ENCODE measurements at places on chromosomes 3 and 15.
A peak's percentile ranks its signal among the peaks of the same experiment; 100 is the strongest.

DNA sequence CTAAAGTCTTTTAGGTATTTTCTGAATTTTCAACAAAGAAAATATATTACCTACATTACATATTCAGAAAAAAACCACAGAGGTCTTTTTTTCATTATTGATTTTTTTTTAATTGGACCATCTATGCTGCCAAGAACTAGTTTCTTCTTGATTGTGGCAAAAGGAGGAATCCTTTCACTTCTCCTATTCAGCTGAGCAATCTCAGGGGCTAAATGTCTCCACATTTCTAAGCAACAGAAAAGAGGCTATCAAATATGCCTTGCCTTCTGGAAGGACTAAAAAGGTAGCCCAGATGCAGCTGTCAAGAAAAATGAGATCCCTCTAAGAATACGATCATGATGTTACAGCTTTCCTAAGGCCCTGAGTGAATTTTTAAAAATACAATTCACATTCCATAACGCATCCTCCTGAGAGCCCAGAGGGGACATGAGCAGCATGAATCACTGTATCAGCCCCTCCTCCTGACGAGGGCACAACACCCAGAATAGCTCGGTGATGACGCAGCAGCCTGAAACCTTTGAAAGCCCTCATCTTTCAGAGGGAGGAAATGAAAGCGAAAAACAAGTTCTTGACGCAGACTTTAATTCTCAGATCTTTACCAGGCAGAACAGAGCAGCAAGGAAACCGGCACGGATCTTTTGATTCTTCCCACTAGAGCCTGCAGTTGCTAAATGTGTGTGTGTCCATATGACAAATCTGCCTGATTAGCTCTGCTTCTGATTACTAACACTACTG, 24.6 kb downstream of the RUBCN start:
- DNase-seq, result peak; percentile 93

GRCh38 chr3:172675441-172676193, 35.2 kb downstream of the NCEH1 start:
- DNase-seq, result peak; percentile 56

DNA sequence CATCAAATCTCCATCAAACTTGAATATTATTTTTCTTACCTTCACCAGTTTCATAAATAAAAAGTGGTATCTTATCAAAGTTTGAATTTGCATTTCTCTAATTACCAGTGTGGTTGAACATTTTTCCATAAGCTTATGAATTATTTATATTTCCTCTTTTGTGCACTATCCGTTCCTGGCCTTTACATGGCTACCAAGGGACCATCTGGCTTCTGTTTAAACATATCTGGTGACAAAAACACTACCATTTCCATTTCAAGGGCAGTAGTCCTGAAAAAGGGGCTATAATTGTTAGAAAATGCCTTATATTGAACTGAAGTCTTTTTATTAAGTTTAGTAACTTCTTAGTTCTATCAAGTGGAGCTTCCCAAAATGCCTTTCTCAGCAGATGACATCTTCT, 44.3 kb upstream of the TM4SF4 start:
- no peak for DNase-seq

DNA sequence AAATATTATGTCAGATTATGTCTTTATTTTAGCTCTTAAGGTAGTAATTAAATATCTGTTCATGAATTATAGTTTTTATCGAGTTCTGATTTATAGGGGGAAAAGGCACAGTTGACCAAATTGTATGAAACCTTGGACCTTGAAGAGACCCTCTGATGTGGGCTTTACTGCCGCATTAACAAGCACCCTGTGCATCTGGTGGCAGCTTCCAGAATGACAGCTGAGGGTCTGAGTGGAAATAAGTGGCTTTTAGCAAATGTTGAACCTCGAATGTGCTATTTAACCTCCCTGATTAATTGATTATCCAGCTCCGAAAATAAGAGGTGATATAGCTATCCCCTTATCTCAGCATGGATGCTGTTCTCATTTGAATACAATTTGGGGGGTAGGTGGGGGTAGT, 87.0 kb downstream of the TMEM108 start:
- no peak for DNase-seq

GRCh38 chr15:54681584-54681983, 515.2 kb downstream of the RSL24D1 start:
- no peak for DNase-seq

DNA sequence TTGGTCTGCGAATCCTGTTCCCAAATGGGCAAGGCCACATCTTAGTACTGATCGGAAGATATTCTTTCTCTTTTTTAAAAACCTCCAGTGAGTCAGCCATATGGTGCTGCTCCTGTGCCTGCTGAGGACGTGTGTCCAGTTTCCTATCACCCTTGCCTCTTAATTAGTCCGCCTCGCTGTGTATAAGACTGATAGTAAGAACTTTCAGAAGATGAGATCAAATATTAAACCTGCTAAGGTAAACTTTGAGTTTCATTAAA, 612 bp downstream of the UBA5 start:
- DNase-seq, result no peak

GRCh38 chr3:166405465-166405864, 568.2 kb upstream of the BCHE start:
- DNase-seq, result no peak

- DNase-seq, result no peak
Measured at GRCh38 chr15:35161694-35162093, 76.6 kb upstream of the NANOGP8 start.

DNA sequence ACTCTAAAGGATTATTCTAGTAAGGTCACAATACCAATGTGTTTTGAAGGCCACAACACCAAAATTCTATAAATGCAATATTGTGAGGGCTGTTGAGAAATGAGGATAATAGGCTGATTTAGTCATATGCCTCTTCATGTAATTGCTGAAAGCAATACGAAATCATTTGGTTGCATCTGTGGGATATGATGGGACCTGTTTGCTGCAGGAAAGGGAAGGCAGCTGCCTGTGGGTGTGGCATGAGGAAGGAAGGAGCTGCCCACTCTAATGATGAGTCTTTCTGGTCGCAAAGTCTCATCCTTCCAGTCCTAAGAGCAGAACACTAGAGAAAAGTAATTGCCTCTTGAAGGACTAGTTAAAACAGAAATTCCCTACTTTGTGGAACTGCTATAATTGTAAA, 245.3 kb upstream of the ZPLD1 start:
- DNase-seq, result no peak

- DNase-seq, result no peak
Measured at GRCh38 chr3:16522834-16523233, 9.3 kb upstream of the RFTN1 start.

DNA sequence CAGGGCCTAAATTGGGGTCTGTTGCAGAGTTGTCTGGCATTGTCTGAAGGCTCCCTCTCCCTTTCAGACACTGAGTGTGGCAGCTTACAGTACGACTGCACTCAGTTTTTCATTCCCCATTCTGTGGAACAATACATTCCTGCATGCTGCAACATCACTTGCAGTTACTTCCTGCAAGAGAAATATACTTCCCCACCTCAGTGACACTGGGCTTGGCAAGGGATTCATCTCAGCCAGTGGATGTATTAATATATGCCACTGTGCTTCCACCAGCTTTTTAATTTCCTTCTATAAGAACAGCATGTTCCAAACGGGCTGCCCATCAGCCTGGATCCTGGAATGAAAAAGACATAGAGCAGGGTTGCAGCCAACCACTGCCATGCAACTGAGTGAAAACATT, 23.1 kb downstream of the B3GALNT1 start:
- DNase-seq, result no peak

- no peak for DNase-seq
Measured at GRCh38 chr15:89985111-89985510, 16.0 kb upstream of the ZNF710 start.

- no peak for DNase-seq
Measured at GRCh38 chr3:44654039-44654438, 5.5 kb downstream of the ZNF35 start.

DNA sequence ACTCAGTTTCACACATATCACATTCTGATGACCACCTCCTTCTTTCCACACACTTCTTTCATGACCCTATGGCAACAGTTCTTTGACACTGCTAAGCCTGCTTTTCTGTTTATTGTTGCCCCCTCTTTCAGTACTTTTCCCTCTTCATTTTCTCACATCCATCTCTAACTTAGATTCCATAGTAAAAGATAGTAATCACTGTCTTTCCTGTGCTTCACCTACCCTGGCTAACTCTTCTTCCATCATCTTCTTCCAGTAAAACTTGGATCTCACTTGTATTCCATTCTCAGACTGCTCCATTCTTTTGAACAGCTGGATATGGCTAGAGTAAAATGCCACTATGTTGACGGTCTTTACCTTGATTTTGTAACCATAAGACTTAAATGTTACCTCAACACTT, 632.6 kb upstream of the TGFBR2 start:
- no peak for DNase-seq

DNA sequence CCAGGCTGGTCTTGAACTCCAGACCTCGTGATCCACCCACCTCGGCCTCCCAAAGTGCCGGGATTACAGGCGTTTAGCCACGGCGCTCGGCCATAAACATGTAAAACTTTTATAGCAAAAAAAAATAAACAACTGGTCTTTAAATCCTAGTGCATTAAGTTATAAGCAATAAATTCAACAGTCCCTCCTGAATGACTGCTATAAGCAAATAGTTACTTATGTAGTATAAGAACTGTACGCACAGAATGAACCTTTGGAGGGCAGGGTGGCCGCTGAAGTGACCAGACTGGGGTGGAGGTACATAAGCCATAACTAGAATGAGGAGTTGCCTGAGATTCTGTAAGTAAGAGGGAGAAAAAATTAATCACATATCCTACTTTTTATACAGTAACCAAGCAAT, 12.6 kb downstream of the CCDC14 start:
- no peak for DNase-seq

DNA sequence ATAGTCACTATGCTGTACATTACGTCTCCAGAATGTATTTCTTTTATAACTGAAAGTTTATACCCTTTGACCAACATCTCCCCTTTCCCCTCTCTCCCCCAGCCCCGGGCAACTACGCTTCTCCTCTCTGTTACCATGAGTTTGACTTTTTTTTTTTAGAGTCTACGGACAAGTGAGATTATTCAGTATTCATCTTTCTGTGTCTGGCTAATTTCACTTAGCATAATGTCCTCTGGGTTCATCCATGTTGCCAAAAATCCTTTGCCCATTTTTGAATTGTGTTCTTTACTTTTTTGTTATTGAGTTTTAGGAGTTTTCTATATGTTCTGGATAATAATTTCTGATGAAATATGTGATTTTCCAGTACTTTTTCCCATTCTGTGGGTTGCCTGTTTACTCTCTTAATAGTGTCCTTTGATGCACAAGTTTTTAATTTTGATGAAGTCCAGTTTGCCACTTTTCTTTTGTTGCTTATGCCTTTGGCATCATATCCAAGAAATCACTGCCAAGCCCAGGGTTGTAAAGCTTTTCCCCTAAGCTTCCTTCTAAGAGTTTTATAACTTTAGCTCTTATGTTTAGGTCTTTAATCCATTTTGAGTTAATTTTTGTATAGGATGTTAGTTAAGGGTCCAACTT, 126.7 kb upstream of the NSMCE3 start:
- DNase-seq, result no peak

- peak; percentile 70 for DNase-seq
Measured at GRCh38 chr3:43691120-43691995, 620 bp downstream of the ABHD5 start.

DNA sequence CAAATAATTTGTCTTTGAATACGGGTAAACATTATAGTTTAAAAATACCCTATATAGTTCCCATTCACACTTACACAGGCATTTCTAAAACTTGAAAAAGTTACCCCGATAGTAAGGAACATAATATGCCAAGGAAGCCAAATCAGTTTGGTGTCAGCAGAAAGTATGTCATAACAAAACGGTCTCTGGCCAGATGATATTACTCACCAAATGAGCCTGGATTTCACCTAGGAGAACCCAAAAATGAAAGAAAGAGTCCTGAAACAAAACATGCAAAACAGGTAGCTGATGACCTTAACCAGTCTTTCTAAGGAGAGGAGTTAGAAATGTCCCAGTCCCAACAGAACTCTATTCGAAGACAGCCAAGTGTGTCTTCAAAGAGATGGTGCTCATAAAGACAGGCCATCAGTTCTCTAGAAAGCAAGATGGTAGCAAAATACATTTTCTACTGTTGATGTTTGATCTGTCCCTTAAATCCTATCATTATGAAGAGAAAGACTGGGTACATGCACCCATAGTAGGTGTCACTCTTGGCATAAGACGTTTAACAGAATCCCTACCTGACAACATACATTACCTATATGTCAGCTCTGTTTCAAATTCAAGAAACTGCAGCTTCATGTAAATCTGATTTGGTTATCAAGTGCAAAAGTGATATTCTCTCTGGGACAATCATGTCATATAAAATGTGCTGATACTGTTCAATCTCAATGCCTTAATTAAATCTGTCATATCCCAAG, 942.5 kb downstream of the ROBO1 start:
- DNase-seq, result no peak

DNA sequence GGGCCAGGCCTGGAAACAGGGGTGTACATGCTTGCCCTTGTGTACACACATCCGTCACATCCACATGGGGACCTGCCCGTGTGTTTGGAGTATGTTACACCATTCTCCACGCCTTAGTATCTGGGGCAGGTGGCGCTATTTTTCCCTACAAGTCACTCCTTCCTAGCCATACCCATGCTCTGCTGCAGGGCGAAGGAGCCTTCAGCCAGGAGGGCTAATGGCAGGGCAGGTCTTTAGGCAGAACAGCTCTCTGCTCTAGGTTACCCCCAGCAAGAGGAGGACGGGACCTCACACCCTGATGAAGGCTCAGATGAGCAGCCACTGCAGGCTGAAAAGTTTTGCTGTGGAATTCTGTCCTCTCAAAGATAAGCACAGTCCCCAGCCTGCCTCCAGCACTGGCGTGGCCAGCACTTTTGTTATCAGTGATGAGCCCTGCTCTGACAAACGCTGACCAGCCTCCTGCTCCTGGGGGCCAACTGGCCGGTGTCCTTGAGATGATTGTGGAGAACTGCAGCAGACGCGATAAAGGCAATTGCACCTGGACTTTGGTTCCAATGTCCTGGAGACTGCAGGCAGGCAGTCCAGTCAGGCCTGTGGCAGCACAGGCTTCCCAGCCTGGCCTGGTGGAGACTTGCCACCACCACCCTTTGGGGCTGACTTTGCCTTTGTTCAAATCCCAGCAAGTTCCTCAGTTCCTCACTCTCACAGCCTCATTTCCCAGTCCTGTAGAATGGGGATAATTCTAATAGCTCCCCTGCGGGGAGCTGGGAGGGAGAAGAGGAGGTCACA, 19.8 kb upstream of the PIGZ start:
- no peak for DNase-seq

DNA sequence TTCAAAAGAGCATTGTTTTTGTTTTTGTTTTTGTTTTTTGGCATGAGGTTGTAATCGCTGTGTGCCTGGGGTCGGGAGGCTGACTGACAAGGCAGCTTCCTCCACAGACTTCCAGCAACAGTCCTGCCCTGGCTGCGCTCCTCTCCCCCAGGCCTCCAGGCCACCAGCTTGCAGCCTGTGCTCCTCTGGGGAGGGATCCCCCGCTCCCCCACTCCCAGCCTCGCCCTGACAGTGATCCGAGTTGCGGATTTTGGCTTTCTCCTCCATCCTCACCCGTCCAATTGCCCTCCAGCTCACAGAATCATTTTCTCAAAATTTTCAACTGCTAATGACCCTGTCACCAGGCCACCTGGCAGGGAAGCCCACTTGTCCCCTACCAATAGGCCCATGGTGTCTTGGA, 36.5 kb upstream of the PCSK6 start:
- DNase-seq, result no peak

- no peak for DNase-seq
Measured at GRCh38 chr15:71784719-71785118, 25.6 kb upstream of the NR2E3 start.

Data from LoVo (cell line).